Activated CD4-positive, alpha-beta T cell treated with anti-CD3 and anti-CD28 coated beads, Interleukin-2, amount 50 U/mL, for 24 hours (primary cell): ENCODE measurements at places on chromosomes 7 and 10.

- no peak for DNase-seq
Measured at GRCh38 chr7:39260279-39260844, 282.7 kb downstream of the POU6F2 start.

GRCh38 chr10:4267086-4267773 is 482.2 kb upstream of the KLF6 start:
- no peak for DNase-seq

DNA sequence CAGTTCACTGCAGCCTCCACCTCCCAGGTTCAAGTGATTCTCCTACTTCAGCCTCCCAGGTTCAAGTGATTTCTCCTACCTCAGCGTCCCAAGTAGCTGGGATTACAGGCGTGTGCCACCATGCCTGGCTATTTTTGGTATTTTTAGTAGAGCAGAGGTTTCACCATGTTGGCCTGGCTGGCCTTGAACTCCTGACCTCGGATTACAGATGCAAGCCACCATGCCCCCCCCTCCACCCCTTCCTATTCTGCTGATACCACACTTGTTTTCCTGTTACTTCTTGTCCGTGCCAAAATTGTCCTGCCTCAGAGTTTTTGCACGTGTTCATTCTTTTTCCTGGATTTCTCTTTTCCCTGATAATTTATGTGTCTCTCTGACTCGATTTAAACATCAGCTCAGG is 62.5 kb downstream of the R3HCC1L start:
- no peak for DNase-seq

DNA sequence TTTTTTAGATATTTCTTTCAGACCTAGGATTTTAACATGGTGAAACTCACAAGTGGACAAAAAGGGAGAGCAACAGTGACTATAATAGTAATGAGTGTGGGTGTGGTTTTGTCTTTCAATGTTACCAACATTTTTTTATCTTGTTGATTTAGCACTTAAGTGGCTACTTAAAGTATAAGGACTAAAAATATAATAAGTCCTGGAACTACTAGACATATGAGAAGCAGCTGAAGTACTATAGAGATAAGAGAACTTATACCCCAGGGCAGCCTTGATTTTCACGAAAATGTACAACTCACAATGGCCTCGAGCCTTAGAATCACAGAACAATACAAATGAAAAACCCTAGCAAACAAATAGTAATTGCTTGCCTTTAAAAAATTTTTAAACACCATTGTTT is 1151.8 kb downstream of the TYW1 start:
- no peak for DNase-seq

- no peak for DNase-seq
Measured at GRCh38 chr10:98090822-98091221, 43.6 kb upstream of the R3HCC1L start.

- DNase-seq = no peak
Measured at GRCh38 chr10:71476228-71477011, 79.7 kb downstream of the CDH23 start.

DNA sequence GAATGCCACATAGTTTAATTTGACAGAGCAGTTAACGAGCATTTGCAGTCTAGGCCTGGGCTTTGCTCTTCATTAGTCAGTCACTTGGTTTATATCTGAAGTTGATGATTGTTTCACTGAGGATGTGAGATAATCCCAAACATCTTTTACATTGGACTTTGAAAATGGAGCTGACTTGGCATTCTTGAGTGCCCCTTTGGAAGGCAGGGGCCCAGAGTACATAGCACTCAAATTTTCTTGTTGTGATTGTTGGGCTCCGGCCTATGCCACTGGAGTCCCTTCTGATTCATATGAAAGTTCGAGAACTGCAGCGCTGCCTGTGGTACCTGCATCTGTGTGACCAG is 21.9 kb downstream of the DNAJB6 start:
- DNase-seq = no peak

DNA sequence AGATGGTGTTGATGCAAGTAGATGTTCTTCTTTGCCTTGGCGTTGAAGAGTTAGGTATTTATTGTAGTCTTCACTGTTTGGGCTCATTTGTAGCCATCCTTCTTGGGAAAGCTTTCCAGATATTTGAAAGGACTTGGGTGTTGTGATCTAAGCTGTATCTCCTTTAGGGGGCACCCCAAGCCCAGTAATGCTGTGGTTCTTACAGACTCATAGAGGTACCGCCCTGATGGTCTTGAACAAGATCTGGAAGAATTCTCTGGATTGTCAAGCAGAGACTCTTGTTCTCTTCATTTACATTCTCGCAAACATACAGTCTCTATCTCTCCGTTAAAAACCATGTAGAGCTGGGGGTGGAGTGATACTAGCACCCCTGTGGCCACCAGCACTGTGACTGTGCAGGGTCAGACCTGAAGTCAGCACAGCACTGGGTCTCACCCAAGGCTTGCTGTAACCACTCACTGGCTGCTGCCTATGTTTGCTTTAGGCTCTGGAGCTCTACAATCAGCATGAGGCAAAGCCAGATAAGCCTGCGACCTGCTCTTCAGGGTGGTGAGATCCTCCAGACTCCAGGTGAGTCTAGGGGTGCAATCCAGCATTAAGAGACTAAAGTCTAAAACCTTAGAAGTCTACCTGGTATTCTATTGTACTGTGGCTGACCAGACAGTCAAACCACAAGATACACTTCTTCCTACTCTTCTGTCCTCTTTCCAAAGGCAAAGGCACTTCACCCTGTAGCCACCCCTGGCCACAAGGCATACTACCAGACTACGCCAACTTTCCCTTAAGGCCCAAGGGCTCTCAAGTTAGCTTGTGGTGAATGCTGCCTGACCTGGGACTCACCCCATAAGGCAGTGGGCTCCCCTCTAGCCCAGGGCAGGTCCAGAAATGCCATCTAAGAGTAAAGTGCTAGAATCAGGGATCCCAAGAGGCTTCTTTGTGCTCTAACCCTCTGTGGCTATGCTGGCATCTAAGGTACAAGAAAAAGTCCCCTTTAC is 209.7 kb upstream of the TMEM196 start:
- DNase-seq = no peak

- no peak for DNase-seq
Measured at GRCh38 chr7:141265668-141266067, 191.8 kb downstream of the TMEM178B start.

GRCh38 chr7:22582863-22583622 is 83.1 kb upstream of the STEAP1B start:
- no peak for DNase-seq

DNA sequence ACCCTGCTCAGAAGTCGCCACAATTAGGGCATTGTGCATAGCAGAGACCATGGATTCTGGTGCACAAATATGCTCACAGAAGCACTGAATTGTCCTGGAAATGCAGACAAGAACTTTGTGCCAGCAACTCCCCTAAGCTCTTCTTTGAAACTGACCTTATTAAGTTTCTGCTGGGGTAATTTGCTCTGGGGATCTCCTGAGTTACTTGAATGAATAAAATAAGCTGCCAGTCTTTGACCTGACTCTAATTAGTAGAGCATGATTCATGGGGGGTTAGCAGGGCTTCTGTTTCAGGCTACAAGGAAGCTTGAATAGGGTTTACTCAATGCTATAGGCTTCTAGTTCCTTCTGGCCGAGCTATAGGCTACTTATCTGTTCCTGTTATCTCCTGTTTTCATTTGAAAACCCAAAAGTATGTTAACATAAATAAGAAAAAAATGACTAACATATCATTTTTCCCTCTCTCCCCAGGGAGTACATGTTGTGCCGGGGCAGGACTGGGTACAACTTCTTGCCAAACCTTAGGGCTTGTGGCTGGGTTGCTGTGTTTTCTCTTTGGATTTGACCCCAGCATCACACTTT is 169.0 kb upstream of the TMEM229A start:
- DNase-seq = no peak

DNA sequence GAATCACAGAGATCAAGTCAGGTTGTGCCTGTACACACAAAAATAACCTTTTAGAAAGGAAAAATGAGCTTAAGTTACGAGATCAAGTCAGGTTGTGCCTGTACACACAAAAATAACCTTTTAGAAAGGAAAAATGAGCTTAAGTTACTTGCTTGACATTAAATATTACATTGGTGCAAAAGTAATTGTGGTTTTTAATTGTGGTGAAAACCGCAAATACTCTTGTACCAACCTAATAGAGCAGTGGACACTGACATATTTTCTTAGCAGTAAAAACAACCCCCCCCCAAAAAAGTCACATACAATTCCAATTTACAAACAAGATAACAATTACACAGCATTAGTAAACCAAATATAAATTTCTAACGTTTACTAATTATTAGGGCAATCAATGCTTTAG is 595.6 kb downstream of the GRM8 start:
- no peak for DNase-seq

GRCh38 chr7:134701272-134701671 is 54.6 kb downstream of the BPGM start:
- DNase-seq = no peak

DNA sequence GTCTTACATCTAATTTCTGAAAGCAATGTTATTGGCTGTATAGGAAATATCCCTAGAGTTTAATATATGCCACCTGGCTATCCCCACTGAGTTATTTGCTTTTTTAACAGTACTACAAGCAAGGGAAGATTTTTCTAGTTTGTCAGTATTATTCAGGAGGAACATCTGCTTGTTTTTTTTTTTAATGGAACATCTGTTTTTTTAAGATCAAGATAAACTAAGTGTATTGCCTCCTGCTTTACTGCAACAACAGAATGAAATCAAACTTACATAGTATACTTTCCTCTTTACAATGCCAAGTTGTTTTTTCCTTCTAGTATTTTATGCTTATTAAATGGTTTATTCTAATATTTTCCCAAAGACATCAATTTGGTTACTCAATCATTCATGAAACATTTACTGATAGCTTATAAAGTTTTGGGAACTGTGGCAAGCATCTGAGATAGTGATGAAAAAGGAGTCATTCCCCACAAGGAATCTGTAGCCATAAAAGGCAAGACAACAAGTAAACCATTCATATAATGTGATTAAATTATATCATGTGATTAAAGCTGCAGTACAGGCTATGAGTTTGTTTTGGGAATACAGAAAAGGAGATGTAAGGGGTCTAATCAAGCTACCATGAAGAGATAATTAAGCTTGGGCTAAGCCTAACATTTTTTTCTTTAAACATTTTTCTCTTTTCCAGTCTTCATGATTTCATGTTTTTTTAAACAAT is 17.4 kb downstream of the MTPN start:
- no peak for DNase-seq

DNA sequence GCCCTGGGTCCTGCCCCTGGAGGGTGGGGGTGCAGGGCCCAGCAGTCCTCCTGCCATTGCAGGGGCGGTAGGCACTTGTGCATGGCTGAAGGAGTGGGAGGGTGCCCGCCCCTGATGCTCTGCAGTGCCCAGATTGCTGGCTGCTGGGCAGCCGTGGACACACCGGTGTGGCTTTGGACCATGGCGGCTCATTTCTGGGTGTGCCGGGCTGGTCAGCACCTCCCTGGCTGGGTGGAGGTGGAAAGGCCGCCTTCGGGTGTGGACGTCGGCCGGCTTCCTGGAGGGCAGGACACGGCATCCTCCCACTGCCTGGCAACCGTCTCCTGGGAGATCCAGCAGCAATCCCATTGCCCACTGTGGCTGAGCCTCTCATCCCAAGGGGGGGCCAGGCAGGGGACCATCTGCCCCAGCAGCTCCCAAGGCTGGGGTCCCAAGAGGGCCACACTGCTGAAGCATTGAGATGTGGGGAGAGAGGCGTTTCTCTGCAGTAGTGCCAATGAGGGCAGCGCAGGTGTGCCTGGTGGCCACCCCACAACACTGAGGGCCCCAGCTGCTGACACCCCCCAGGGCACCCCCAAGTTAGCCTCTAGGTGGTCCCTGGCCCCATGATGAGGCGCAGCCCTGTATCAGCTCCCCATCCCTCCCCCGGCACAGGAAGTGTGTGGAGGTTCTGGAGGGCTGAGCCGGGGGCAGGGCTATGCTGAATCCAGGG is 12.9 kb downstream of the TTYH3 start:
- DNase-seq = no peak

- no peak for DNase-seq
Measured at GRCh38 chr10:112027731-112028280, 155.8 kb downstream of the GPAM start.

DNA sequence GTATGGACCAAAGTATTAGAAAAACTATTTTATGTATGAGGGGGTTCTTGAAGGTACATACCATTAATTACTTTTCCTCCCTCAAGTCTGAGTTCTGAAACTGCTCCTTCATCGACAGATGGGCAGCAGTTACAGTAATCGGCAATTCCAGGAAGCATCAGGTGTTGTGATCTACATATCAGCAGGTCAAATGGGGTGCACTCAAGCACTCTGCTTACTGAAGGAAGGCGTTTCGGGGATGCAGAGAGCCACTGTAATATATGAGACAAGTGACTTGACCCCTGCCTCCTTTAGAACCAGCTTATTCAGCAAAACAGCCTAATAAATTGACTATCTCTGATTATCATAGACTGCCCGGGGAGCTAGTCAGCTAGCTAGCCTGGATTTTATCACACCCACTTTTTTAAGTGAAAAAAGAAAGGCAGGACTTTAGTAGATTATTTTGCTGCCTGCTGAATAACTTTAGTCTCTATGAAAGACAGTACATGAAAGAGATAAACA is 4.2 kb downstream of the SMNDC1 start:
- DNase-seq = no peak

DNA sequence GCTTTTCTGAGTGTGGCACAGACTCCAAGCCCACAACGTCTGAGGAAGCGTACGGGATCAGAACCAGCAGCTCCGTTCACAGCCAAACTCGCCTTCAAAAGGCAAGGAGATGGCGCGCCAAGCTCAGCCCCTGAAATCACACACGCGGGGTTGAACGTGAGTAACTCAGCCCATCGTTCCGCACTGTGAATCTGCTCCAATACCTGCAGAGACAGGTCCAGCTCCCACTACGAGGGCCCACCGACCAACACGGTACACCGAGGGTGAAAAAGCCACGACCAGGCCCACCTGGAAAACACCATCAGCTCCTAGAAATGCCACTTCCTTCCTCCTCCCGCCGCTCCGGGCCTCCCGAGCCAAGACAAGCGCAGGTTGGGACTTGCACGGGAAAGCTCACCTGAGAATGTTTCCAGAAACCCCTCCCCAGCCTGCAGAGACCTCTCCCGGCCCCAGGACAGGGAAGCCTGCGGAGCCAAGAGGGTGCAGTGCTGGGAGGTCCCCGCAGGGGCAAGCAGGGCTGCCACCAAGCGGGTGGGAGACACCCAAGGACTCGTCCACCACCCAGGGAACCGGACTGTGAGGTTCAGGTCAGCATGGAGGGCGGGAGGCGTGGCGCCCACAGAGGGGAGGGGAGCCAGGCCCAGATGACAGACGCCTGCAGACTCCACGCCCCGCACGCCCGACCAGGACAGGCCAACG is 93.9 kb upstream of the PDGFA start:
- DNase-seq = no peak

DNA sequence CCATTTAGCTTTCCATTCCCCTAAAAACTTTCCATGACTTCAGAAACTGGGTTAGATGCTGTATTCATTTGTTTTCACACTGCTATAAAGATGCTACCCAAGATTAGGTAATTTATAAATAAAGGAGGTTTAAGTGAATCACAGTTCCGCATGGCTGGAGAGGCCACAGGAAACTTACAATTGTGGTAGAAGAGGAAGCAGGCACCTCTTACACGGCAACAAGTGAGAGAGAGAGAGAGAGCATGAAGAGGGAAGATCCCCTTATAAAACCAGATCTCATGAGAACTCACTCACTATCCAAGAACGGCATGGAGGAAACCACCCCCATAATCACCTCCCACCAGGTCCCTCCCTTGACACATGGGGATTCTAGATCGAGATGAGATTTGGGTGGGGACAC is 336.8 kb downstream of the TFEC start:
- DNase-seq = no peak

GRCh38 chr10:1089017-1089689 is 33.0 kb downstream of the WDR37 start:
- no peak for DNase-seq

GRCh38 chr7:137563981-137564380 is 220.4 kb upstream of the PTN start:
- no peak for DNase-seq
